NCI-H774 (cell line): ENCODE measurements at places on chromosomes 6 and 20.

- no peak for DNase-seq
Observed at GRCh38 chr6:29661071-29661470, 4.2 kb downstream of the MOG start.

- no peak for DNase-seq
Observed at GRCh38 chr6:149363154-149363553, 36.9 kb upstream of the SUMO4 start.

GRCh38 chr6:131101911-131102680 lies 33.2 kb upstream of the AKAP7 start:
- no peak for DNase-seq

DNA sequence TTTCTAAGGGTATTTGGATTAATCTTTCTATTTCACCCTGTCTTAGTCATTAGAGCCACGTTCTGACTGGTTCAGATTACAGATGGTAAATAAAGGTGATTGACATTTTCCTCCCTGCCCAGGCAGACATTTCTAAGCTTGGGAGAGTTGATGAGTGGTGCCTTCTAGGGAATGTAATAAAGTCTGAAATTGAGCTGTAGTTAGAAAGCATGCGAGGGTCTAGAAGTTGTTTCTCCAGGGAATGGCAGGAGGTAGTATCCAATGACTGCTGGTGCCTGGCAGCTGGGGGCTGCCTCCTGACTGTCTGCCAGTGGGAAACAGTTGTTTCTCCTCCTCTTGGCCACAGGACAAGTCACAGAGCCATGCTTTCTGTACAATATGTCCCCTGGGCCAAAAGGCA lies 14.6 kb downstream of the EDN3 start:
- no peak for DNase-seq

- no peak for DNase-seq
Observed at GRCh38 chr20:48039514-48039913, 254.2 kb upstream of the SULF2 start.

- DNase-seq, result no peak
Observed at GRCh38 chr6:72835749-72836148, 213.9 kb downstream of the KCNQ5 start.

DNA sequence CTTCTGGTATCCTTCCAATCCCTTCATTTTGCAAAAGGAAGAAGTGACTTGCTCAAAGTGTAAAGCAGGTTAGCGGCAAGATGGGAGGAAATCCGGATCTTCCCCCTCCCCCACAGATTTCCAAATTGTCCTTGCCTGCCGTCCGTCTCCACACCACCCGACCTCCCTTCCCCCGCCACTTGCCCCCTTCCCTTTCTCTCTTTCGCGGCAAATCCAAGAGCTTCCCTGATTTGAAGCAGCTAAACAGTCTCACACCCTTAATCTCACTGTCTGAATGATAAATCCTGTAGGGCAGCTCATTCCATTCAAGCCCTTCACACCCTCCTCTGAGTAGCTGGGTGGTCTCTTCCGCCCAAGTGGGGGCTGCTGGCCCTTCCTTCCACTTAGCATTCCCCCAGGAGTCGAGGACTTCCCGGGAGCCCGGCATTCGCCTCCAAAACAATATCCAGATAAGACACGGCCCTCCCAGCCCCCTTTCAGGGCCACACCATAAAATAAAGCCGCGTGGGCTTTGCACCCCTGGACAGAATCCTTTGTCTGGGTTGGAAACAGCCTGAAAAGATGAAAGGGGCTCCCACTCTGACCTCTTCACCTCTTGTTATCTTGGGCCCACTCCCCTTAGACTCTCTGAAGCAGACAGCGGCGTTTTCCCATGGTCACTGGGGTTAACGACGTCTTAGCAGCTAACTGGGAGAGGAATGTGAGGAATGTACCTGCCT lies 44.0 kb upstream of the PIM1 start:
- DNase-seq, result no peak

- no peak for DNase-seq
Observed at GRCh38 chr20:38043512-38044300, 10.2 kb downstream of the RPRD1B start.

DNA sequence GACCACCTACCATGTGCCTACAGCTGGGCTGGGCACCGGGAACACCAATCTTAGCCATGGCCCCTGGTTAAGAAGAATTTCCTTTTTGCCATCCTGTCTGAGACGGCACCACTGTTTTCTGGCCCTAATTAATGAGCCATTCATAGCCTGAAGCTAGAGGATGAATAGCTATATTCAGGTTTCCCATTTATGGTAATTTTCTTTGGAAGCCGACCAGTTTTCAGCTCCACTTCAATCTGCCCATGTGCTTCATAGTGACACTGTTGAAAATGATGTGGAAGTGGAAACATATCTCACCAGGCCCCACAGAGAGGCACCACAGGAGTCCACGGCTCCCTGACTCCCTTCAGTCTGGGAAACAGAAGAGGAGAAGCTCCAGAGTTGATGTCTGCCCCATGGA lies 22.6 kb upstream of the ULBP3 start:
- no peak for DNase-seq

GRCh38 chr6:117627533-117627932 lies 25.2 kb upstream of the GOPC start:
- no peak for DNase-seq

- no peak for DNase-seq
Observed at GRCh38 chr20:8740265-8740664, 328.6 kb upstream of the PLCB4 start.

DNA sequence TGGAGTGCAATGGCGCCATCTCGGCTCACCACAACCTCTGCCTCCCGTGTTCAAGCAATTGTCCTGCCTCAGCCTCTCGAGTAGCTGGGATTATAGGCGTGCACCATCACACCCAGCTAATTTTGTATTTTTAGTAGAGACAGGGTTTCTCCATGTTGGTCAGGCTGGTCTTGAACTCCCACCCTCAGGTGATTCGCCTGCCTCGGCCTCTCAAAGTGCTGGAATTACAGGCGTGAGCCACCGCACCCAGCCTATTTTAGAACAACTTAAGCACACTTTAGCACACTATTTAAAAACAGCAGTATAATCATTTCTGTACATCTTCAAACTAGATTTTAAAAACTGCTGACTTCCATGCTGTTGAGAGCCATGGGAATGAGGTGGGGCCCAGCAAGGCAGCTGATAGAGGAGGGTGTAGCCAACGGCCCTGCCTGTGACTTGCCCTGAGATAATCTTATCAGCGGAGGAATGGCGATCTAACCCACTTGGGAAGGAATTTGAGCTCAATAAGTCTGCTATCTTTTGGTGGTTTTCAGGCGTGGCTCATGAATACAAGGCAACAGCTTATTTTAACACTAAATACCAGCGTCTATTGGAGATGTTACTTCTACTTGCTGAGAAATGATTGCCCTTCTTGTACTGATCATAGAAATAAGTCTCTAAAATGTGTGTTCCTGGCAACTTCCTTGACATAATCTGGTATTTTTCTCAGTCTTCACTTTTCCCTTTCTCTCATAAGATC lies 12.1 kb downstream of the ZDHHC14 start:
- no peak for DNase-seq
